ENCODE measurements at places on chromosomes 16 and 17.

DNA sequence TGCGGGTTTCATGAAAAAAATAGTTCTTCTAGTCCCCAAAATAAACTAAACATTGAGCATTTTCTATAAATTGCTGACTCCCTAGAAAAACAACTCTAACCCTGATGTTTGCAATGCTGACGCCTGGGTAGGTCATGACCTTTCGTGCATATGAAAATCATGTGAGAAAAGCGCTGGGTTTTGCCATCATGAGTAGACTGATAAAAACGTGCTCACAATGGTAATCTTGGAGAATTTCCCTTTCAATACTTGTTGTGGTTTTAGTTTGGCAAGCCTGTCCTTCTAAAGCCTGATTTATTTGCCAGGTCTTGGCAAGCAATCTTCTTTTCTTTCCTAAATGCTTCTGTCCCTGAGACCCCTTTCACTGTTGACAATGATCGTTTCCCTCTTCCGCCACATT is 4.0 kb upstream of the CLEC10A start:
- DNase-seq = peak; percentile 79

- DNase-seq = no peak
Measured at GRCh38 chr16:24571096-24571495, 31.7 kb downstream of the RBBP6 start.

GRCh38 chr17:62599964-62600657 is 27.4 kb upstream of the MRC2 start:
- DNase-seq = no peak

GRCh38 chr16:1942047-1942809 is 771 bp downstream of the MSRB1 start:
- DNase-seq = no peak

DNA sequence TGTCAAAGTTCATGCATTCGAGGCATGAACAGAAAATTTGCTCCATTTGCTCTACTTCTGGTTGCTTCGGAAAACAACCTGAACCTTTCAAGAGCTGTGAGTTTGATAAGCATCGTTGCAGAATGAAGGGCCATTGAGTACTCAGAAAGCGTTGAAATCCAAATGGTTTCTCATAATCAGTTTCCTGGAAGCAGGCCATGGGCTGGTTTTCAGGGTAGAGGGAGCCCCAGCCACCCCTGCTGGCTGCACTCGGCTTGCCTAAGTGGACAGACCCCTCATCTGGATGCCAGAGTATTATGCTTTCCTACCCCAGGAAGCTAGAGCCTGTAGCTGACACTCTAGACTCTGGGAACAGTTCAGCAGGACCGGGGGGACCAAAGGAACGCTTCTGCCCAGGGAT is 24.4 kb downstream of the SCNN1G start:
- no peak for DNase-seq

- no peak for DNase-seq
Measured at GRCh38 chr16:67657017-67657608, 2.9 kb downstream of the ACD start.

- no peak for DNase-seq
Measured at GRCh38 chr17:2025220-2025621, at the start of gene RTN4RL1. Gene RTN4RL1, minus strand, starts transcription at chr17:2025334. Its CDS starts 469 bp downstream, at chr17:2024865.

- DNase-seq = no peak
Measured at GRCh38 chr17:29718446-29719039, 95.8 kb upstream of the CORO6 start.

DNA sequence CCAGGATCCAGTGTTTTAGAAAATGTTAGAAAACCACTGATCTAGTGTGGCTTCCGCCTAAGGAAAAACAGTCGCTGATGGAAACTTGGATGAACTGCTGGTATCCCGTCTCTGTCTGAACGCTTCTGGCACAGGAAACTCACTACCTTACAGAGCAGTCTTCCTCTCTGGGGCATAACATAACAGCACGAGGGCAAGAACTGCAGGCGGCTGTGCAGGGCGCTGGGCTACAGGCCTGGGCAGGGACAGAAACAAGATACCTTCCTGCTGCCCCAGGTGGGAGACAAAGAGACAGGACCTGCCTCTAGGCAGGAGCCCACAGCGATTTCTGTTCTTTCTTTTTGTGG is 10.5 kb downstream of the MXRA7 start:
- no peak for DNase-seq

DNA sequence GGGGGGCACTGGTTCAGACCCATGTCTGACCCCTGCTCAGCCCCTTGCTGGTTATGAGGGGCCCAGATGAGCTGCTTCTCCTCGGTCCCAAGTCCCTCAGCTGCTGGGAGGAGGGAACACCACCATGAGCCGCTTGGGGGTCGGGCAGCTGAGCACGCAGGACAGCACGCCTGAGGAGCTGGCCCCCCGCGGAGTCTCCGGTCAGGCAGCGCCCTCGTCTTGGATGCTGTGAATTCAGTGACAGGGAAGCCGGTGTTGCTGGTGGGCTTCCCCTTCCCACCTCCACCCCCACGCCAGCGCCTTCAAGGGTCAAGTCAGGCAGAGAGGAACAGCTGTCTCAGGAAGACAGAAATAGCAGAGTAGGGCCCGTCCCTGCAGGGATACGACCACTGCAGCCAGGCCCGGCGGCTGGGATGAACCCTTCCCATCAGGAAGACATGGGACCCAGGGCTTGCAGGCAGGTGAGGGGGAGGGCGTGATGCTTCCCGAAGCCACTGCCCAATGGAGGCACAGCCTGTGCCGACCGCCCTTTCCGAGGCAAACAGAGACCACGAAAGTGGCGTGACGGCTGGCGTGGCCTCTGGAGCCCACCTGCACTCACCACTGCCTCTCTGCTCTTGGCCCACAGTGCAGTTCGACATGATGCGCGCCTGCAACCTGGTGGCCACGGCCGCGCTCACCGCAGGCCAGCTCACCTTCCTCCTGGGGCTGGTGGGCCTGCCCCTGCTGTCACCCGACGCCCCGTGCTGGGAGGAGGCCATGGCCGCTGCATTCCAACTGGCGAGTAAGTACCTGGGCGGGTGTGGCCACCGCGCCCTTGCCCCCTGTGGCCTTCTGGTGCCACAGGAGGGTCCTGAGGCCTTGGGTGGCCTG is 8.1 kb downstream of the TMEM204 start:
- no peak for DNase-seq

- no peak for DNase-seq
Measured at GRCh38 chr17:62105357-62105756, 40.3 kb upstream of the MED13 start.

DNA sequence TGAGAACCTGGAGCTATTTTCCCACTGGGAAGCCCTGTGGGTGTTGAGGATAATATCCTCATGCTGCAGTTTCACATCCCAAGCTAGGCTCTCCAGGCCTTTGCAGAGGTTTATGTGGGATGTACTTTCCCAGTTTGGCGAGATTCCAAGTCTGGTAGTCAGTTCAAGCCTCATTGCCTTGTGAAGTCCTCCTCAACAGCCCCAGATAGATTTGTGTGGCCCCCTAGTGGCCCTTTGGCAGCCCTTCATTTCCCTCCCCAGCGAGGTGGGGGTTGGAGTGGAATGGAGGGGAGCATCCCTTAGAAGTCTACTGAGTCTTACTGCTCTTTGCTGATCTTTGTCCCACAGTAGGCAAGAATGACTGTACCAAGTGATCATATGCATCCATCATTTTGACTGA is 137.9 kb downstream of the CDH11 start:
- peak; percentile 80 for DNase-seq

- DNase-seq = no peak
Measured at GRCh38 chr17:32777436-32777835, 99.5 kb downstream of the MYO1D start.

DNA sequence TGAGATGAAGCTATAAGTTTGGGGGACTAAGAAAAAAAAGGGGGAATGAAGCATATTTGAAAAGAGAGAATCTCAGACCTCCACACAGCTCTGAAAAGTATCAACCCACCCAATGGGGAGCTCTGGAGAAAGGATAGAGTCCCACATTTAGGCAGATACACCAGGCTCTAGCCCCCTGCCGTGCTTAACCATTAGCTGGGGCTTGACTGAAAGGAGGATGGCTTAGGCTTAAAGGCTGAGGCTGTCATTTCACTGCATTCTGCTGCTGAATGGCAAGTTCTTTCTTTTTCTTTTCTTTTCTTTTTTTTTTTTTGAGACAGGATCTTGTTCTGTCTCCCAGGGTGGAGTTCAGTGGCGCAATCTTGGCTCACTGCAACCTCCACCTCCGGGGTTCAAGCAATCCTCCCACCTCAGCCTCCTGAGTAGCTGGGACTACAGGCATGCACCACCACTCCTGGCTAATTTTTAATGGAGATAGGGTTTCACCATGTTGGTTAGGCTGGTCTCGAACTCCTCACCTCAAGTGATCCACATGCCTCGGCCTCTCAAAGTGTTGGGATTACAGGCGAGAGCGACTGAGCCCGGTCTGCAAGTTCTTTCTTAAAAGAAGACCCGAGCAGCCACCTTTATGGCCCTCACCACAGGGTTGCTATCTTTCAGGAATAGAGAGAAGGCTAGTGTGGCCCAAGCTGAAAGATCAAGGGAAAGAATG is 9.0 kb upstream of the MMP2 start:
- no peak for DNase-seq

DNA sequence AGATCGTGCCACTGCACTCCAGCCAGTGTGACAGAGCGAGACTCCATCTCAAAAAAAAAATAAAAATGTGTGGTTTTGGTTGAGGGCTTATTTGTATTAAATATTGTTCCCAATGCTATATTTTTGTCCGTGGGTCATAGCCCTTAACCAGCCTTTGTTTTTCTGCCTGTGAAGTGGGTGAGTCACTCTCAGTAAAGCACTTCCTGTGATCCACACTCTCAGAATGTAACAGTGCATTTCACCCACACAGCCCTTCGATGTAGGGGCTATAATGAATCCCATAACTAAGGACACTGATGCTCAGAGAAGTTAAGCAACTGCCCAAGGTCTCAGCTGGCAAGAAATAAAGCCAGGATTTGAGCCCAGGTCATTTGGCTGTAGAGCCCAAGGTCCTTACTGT is 34.7 kb upstream of the POLR3E start:
- DNase-seq = peak; percentile 30

DNA sequence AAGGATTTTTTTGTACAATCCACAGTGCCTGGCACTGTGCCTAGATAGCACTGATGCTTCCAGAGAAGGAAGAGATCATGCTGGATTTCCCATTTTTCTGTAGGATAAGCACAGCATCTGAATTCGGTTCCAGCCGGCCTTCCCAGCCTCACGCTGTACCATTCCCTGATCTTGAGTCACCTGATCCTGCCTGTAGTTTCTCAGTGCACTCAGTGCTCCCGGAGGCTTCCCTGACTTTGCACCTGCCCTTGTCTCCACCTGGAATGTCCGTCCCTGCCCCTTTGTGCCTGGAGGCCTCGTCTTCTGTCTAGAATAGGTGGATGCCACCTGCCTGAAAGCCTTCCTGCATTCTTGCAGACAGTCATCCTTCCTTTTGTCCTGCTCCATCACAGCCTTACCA is 179.9 kb downstream of the CCDC182 start:
- DNase-seq = no peak

DNA sequence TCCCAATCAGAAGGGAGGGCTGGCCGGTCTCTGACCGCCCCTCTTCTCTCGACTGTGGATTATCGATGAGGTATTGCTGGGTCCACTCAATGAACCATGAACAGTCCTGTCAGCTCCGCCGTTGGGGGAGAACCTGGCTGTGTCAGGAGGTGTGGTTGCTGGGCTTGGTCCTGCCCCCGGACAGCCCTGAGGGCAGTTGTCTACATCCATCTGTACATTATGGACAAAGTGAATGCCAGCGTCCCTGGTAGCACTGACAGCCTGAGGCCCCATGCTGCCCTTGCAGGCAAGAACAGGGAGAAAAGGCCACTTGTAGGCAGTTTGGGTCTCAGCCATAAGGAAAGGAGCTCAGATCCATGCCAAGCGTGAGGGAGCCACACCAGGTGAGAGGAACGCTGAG is 38.9 kb downstream of the ST3GAL2 start:
- DNase-seq = no peak

GRCh38 chr17:77300016-77300686 is 159.4 kb downstream of the SEC14L1 start:
- no peak for DNase-seq

- DNase-seq = no peak
Measured at GRCh38 chr16:609316-609715, 19.4 kb downstream of the RAB40C start.

DNA sequence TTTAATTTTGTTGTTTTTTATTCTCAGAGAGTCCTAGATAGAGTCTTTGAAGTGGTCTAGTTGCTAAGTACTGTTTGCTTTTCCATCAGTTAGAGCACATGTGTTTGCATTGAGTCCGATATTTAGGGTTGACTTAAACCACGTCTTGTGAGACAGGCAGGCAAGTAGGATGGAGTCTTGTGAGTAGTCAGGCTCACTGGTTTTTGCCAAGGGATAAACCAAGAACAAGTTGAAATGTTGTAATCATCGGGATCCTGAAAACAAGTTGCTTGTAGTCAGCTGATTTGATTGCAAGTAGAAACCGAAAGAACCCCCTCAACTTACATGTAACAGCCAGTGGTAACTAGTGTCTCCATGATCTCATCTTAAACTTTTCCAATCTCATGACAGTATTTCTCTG is 17.2 kb downstream of the ATP6V0A1 start:
- no peak for DNase-seq

DNA sequence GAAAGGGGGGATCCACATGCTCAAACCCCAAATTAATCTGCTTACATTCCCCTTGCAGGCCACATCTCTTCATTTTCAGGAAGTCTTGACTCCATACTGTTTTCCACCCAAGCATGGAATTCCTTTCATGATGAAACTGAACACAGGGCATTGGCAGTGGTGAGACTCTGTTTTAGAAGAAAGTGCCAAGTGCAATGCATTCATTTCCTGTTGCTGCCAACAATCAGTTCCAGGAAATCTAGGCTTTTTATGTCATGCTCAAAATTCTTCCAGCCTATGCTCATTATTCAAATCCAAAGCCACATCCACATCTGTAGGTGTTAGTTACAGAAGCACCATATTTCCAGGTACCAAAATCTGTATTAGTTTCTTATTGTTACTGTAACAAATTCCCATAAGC is 4.1 kb downstream of the CCL2 start:
- DNase-seq = peak; percentile 82

- no peak for DNase-seq
Measured at GRCh38 chr16:11586856-11587642, at the start of gene LITAF. Gene LITAF, minus strand, starts transcription at chr16:11586919. Its CDS starts 30,189 bp downstream, at chr16:11556730.

DNA sequence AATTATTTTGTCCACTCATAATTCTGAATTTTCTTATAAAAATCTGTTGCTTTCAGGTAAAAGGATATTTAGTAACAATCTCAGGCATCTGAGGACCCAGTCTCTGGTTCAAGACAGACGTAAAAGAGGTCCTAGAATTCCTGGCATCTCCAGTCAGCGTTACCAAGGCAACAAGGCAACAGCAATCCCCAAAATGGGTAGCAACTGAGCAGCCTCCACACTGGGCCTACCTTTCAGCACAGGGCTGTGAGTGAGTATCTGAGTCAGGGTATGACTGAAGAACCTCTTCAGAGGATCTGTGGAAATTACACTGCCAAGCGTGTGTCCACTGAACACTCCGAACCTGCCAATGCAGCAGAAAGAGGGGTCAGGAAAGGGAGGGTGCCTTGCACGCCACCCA is 20.8 kb downstream of the FANCA start:
- DNase-seq = no peak

GRCh38 chr16:57213462-57213861 is 27.3 kb downstream of the RSPRY1 start:
- DNase-seq = no peak

DNA sequence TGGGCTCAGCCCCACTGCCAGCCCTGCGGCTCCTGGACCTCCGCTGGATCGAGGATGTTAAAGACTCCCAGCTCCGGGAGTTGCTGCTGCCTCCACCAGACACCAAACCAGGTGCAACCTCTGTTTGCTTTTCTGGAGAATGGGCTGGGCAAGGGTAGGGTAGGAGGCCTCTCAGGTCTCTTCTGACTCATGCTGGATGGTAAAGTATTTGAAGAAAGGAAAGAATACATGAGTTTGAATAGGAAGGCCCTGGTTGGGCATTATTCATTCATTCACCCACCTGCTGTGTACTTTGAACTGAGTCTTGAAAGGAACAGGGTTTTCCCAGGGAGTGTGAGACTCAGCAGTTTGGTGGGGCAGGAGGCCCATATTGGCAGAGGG is 6.5 kb upstream of the ORAI3 start:
- no peak for DNase-seq

All from endothelial cell of umbilical vein (primary cell).